CD4-positive, alpha-beta T cell treated with Interleukin-4 for 1 hour (primary cell): ENCODE measurements at places on chromosomes 1 and 21.
A peak's percentile ranks its signal among the peaks of the same experiment; 100 is the strongest.

- no peak for DNase-seq
Observed at GRCh38 chr1:213947200-213947801, 40.5 kb upstream of the PROX1 start.

- DNase-seq, result no peak
Observed at GRCh38 chr1:11321656-11322491, 48.9 kb downstream of the UBIAD1 start.

DNA sequence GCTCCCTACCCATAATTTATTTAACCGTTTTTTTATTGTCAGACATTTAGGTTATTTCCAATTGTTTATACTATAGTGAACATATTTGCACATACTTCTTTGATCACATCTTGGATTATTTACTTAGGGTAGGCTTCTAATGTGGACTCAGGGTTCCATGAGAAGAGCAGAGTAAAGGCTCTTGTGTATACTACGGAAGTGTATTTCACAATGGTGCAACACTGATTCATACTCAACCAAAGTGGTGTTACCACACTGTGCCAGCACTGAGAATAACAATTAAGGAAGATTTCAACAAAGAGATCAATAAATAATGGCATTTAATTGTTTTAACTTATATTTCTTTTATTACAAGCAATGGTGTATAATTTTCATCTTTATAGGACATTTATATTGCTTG, 251.2 kb downstream of the ZNF326 start:
- no peak for DNase-seq

GRCh38 chr1:240093120-240093961, 1.7 kb downstream of the FMN2 start:
- no peak for DNase-seq

DNA sequence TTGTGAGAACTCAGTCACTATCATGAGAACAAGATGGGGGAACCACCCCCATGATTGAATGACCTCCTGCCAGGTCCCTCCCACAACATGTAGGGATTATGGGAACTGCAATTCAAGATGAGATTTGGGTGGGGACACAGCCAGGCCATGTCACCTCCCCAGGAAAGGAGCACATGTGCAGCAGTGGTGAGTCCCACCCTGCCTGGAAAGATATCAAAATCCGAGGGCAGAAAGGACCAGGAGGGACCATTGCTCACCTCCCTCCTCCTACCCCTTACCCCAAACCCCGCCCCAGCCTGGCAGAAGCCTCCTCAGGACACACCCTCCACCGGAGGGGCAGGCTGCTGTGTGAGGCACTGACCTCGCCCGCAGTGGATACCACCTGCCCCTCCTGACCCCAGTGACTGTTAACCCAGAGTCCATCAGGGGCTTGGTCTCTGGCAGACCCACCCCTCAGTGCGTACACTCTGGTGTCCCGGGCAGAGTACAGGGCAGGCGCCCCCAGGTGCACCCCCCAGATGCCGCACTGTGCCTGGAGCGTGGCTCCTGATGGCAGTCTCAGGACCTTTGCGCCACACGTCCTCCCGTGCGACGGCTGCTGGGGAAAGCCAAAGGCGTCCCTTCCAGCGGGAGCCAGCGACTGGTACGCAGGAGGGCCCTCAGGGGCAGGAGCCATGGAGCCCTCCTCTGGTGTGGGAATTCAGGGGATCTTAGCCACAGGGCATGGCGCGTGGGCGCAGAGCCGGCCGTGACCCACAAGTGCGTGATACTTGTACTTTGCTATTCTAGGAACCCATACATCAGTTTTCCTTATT, 20.9 kb downstream of the PDXK start:
- no peak for DNase-seq

GRCh38 chr1:212980123-212980785, 29.9 kb downstream of the VASH2 start:
- DNase-seq, result no peak

- DNase-seq, result no peak
Observed at GRCh38 chr1:85158910-85159309, 41.9 kb downstream of the SYDE2 start.

- no peak for DNase-seq
Observed at GRCh38 chr1:116983112-116983511, 18.4 kb upstream of the CD101 start.

- DNase-seq, result no peak
Observed at GRCh38 chr1:107454791-107455190, 314.0 kb downstream of the NTNG1 start.

- no peak for DNase-seq
Observed at GRCh38 chr1:9352377-9353134, 59.9 kb downstream of the SPSB1 start.

DNA sequence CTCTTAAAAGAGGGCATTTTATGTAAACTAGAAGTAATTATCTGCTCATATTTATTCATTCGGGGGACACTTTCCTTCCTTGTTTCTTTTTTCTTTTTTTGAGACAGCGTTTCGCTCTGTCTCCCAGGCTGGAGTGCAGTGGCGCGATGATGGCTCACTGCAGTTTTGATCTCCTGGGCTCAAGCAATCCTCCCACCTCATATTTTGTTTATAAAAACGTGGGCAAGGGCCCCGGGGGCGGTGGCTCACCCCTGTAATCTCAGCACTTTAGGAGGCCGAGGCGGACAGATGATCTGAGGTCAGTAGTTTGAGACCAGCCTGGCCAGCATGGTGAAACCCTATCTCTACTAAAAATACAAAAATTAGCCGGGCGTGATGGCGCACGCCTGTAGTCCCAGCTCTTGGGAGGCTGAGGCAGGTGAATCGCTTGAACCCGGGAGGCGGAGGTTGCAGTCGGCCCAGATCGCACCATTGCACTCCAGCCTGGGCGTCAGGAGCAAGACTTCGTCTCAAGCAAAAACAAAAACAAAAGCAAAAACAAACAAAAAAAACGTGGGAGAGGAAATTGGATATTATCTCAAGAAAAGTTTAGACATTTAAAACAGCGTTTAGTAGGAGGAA, 926 bp upstream of the DFFA start:
- no peak for DNase-seq

- no peak for DNase-seq
Observed at GRCh38 chr1:53982034-53982762, 35.8 kb downstream of the LDLRAD1 start.

GRCh38 chr1:234866007-234866866, 256.3 kb upstream of the IRF2BP2 start:
- peak; percentile 74 for DNase-seq

- no peak for DNase-seq
Observed at GRCh38 chr1:5915587-5916571, 76.3 kb downstream of the NPHP4 start.

- no peak for DNase-seq
Observed at GRCh38 chr1:4796161-4797015, 142.0 kb downstream of the AJAP1 start.

GRCh38 chr1:6727535-6727934, 25.9 kb upstream of the DNAJC11 start:
- DNase-seq, result peak; percentile 58

DNA sequence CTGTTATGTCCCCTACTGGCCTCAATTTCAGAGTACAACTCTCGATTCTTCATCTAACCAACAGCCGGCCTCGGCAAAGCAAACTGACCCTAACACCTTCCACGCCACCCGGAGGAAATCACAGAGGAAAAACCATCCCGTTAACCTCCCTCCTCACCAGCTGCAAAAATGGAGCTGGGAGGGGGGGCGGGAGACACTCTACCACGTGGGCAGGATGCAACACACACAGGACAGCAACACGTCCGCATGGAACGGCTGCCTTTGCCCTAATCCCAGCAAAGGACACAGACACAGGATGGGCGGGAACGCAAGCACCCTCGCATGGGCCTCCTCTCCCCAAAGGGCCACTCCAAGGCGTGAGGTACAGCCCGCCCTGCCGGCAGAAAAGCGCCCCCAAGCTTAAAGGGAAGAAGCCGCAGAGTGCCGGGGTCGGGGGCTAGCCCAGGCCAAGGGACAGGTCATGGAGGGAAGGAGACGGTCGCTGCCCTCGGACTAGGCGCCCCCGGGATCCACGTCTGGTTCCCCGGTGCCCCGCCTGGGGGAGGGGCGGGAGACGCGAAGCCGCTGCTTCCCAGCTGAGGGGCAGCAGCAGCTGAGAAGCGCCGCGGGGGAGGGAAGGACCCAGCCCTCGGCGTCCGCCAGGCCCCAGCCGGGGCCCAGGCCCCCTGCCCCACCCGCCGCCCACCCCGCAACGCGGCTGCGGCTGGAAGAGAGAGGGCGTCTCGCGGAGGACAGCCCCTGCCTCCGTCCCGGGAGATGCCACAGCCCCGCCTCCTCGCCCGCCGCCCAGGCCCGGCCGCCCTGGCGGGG, 590 bp downstream of the FOXJ3 start:
- no peak for DNase-seq

DNA sequence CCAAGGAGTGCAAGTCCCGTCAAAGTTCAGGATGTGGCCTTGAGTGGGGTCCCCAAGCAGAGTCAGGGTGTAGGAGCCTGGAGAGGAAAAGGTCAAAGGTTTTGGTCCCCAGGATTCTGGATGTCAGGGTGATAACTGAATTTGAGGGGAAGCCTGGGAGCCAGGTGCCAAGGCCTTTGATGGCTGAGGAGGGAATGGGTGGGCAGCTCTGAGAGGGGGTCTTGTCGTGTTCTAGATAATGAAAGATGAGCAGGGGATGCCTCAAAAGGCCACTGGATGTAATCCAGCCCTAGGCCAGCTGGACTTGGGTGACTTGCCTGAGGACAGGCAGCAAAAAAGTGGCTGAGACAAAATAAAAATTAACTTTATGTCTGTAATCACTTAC, 27.5 kb upstream of the KCNA2 start:
- DNase-seq, result no peak

- DNase-seq, result no peak
Observed at GRCh38 chr1:244605835-244606370, 47.0 kb upstream of the DESI2 start.

DNA sequence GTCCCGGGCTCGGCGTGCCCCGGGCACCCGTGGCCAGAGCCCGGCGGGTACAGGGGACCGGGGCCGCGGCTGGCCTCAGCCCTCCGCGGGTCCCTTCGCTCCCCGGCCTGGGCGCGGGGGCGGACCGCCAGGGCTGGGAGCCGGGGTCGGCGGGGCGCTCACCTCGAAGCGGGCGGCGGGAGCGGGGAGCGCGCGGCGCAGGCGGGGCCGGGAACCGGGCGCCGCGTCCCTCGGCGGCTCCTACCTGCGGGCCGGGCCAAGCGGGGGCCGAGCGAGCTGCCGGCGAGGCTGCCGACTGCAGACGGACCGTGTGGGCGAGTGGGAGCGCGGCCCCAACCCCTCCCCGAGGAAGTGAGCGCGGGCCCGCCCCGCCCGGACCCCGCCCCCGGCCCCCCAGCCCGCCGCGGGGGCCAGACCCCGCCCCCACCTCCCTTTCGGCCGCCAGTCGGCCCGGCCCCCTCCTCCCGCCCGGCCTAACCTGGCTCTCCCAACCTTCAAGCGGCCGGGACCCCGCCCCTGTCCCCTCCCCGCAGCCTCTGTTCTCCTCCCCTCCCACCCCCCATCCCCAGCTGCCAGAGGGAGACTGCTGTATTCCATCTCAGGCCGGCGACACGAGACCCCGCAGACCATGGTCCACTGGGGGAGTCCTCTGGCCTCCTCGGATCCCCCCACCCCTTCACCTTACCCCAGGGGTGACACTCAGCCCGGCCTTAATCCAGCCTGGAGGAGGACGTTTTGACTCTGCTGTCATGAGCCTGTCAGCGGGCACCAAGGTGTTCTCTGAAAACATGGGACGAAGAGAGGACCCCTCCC, at the start of gene FHL3:
Gene FHL3, minus strand, starts transcription at position 320 of the 813 bp plus-strand sequence. CDS start 6,102 bp downstream, outside the sequence.
- peak; percentile 45 for DNase-seq

DNA sequence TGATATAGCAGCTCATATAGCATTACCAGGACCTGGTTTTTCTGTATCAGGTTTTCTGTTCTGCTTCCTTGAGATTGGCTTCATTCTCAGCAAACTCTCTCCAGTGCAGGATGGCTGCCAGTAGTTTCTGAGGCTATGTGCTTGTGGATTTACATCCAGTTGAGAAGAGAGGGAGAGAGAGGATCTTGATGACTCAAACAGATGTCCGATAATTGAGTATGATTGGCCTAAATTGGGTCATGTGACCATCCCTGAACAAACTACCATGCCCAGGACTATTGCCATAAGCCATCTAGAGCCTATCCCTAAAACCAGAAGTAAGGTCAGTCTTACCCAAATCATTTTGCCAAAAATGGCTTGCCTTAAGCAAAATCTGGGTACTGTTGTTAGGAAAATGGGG, 18.1 kb upstream of the PSMA5 start:
- DNase-seq, result no peak

- no peak for DNase-seq
Observed at GRCh38 chr1:50232336-50232735, 123.6 kb downstream of the ELAVL4 start.

DNA sequence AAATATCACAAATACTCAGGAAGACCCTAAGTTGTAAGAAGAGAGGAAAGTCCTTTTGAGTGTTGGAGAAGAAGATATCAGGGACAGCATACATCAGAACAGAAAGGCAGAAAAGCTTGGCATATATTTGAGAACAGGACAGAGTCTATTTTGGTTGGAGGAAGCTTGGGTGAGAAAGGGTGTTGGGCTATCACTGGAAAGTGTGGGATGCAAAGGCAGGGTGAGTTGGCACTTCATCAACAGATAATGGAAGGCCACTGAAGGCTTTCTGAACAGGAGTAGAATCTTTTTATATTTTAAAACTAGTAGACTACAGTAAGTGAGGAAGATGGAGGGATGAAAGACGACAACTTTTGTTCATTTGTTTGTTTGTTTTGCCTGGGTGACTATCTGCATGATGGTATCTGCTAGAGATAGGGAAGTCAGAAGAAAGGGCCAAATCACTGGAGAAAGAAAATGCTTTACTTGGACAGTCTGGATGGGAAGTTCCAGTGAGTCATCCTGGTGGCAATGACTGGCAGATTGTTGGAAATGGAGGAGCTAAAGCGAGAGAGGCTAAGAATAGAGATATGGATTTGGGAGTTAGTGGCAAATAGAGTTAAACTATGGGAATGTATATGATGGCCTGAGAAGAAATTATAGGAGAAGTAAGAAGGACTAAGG, 33.7 kb upstream of the KCNA2 start:
- peak; percentile 59 for DNase-seq

- DNase-seq, result no peak
Observed at GRCh38 chr1:70168283-70168682, 37.1 kb downstream of the LRRC40 start.

GRCh38 chr1:171683870-171684269, 31.4 kb upstream of the MYOC start:
- no peak for DNase-seq

DNA sequence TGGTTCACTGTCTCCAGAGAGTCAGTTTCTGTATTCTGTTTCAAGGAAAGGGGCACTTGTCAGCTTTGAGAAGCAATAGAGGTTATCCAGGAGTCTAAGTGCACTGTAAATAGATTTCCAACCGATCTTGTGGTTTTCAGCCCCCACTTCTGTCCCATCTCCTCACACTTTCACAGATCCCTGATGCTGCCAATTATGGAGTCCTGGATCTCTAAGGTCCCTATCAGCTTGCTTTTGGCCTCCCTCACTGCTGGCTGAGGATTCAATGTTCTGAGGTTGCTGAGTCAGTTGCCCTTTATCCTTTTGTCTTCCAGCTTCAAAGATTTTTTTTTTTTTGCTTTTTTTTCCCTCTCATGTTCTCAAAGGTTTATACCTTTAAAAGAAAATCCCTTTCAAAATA, 98.4 kb downstream of the DIRAS3 start:
- DNase-seq, result no peak

- no peak for DNase-seq
Observed at GRCh38 chr1:84382127-84382526, 16.2 kb upstream of the DNASE2B start.

- no peak for DNase-seq
Observed at GRCh38 chr1:42934541-42935312, 23.9 kb downstream of the SLC2A1 start.
